ENCODE measurements at places on chromosomes 5 and 9. TPM values are rescaled to one million over a fixed set of nuclear protein-coding genes. Genes with fewer than 3 reads are reported as not detected.

GRCh38 chr9:98107926-98108325 is 11.1 kb downstream of the TRIM14 start:
- no peak for DNase-seq

Gene LECT2
- total RNA-seq: not detected

DNA sequence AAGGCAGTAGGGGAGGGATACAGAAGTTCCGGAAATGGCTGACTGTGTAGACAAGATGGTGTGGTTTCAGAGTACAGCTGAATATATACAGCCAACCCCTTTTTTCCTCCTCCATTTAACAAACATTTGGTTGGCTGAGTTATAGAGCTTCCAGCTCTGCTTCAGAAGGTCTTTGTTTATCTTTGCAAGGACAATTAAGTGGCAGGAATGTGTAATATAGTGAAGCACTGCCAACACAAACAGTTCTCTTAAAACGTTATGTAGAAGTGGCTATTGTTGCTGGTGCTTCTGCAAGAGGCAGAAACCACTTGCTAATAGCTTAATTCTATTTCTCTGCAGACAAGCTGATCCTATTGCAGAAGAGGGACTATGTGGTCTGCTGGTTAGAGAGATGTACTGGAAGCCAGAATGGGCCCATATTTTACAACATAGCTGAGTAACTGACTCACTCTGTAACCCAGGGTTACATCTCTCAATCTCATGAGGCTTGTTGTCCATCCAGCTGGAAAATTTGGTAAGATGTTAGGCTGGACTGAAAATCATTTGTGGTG is 62.7 kb upstream of the OSMR start:
- peak; percentile 94 for DNase-seq

- DNase-seq: no peak
Observed at GRCh38 chr9:15101095-15101494, 190.9 kb upstream of the FREM1 start.

Gene ZNF618
- 19.5 TPM for total RNA-seq

DNA sequence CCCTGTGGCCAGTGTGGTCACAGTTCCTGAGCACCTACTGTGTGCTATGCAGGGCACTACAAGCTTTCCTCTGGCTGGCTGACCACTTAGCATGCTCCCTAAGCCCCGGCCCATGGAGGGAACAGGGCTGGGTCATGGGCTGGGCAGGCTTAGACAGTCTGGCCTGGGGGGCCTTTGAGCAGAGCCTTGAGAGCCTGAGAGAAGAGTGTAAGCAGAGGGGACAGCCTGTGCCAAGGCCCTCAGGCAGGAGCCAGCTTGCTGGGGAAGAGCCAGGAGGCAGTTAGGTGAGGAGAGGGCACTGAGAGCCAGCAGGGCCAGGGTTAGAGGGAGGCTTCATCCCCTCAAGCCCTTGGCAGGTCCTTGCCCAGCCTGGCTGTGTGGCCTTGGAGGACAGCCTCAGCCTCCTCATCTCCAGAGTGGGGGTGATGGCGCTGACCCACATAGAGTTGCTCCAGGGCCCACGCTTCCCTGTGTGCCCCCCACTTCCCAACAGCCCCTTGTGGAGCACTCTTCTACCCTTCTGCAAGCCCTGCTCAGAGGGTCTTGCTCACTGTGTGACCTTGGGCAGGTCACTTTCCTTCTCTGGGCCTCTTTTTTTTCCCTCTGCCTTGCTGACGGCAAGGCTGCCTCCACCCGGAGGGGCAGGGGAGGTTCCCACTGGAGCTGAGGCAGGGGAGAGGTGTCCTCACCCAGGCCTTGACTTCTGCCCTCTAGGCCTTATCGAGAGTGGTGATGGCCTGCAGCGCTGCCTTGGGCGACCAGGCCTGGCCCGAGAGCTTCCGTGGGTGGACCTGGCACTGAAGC is 107.1 kb downstream of the PHF2 start:
- DNase-seq: no peak

- DNase-seq: peak; percentile 74
Observed at GRCh38 chr5:56102889-56103288, 108.1 kb upstream of the IL6ST start.

Gene UNC5A
- 0.34 TPM for total RNA-seq

Gene ARL15
- 82.2 TPM for total RNA-seq

DNA sequence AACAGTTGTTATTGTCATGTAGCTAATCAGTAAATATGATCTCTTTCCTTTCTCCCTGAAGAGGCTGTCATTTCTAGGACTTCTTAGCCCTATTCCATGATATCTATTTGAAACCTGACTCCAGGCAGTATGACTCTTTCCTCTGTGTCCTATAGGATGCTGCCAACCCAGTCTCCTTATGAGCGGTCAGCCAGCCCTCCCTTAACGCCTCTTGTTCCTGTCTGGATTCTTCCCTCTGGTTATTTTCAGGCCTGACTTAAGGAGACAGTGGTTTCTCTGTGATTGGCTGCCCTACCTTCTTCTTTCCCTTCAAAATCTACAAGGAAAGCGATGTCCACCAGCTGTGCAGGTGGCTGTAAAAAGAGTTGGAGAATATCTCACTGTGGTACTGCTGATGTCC is 19.4 kb upstream of the C5orf63 start:
- no peak for DNase-seq

DNA sequence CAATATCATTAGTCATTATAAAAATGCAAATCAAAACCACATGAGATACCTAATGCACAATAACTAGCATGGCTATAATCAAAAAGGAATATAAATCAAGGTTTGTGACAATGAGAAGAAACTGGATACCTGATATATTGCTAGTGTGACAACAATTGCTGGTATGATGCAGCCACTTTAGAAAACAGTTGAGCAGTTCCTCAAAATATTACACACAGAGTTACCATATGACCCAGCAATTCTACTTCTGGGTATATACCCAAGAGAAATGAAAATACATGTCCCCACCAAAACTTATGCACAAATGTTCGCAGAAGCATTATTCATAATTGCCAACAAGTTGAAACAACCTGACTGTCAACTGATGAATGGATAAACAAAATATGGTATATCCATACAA is 339.7 kb upstream of the POU5F2 start:
- no peak for DNase-seq

DNA sequence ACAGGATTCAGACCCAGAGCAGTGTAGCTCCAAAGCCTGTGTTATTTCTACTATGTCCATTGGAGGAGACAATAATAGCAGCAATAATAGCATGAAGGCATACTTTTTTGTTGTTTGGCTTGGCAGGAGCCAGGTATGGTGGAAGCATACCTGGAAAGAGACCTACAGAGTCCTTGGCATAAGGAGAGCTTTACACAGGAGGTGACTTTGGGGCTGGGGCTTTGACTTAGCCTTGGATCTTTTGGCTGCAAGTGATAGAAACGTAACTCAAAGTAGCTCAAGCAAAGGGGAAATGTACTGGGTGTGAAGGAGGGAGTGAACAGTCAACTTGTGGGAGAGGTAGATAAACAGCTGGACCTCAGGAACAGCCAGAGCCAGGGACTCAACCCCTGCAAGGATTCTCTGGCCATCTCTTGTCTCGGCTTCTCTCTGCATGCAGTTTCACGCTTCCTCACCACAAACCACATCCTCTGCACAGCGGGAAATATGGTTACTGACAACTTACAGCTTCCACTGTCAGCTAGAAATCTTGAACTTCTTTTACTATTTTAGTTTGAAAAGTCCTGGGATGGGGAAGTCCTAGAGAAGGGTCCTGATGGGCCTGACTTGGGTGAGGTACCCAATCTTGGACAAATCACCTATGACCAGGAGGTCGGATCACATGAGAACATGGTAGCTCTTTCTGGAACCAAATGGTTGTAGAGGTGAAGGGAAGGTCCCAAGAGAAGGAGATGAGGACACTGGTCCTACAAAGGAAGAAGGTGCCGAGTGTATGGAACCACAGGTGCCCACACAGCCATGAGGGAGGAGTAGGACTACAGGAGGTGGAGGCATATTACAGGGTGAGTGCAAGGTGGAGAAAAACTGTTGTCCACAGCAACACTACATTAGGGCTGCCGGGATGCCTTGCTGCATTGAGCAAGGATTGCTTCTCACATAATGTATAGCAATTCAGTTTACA is 47.0 kb upstream of the TGFBR1 start:
- DNase-seq: no peak

DNA sequence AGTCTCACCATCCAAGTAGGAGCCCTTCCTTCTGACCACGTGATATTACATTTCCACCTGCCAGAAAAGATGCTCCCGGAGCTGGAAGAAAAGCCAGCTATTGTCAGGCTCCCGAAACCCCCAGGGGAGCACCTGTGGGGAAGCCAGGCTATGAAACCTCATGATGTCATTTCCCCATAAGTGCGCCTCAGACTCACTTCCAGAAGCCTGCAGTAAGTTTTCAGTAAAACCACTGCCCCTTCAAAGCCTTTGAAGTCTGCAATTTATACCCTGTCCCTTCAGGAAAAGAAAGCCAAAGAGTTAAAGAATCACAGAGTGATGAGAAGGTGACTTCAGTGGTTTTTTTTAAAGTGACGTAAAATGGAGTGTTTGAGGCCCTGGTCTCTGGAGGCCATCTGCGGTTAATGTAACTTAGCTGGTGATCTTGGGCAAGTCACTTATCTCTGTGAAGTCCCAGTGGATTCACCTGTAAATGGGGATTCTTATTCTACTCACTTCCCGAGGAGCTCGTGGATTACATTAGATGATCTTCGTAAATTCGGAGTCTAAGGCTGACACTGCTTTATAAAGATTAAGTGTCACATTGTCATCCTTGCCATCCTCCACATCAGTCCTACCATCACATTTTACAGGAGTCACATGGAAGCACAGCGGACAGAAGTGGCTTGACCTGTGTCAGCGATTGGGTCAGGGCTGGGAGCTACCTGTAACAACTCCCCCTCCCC is 2.6 kb upstream of the SEMA6A start:
- DNase-seq: no peak

- DNase-seq: peak; percentile 81
Observed at GRCh38 chr5:95631991-95632675, 12.2 kb downstream of the GPR150 start.

- DNase-seq: no peak
Observed at GRCh38 chr5:126778675-126779403, 1.9 kb downstream of the LMNB1 start.

Gene C5orf52
- not detected for total RNA-seq

Gene RNF183
- not detected for total RNA-seq

GRCh38 chr5:39302472-39302871 is 61.8 kb downstream of the C9 start:
- DNase-seq: no peak

DNA sequence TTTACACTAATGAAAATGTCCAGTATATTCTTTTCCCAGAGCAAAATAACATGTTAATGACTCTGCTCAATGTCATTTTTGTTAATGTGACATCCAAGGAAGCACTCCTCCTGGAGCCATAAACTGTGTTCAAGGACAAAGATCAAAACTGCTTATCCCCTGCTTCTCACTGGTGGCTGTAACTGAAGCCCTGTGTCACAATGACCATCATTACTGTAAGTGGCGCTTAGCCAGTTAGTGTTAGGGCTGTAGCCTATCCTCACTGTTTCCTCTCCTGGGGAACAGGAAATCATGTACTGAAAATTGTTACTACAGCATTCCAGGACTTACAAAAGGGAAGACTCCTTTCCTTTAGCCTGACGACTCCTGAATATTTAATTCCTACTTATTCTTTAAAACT is 71.7 kb upstream of the COX7C start:
- DNase-seq: no peak
